ENCODE measurements at places on chromosomes 12 and 14.

DNA sequence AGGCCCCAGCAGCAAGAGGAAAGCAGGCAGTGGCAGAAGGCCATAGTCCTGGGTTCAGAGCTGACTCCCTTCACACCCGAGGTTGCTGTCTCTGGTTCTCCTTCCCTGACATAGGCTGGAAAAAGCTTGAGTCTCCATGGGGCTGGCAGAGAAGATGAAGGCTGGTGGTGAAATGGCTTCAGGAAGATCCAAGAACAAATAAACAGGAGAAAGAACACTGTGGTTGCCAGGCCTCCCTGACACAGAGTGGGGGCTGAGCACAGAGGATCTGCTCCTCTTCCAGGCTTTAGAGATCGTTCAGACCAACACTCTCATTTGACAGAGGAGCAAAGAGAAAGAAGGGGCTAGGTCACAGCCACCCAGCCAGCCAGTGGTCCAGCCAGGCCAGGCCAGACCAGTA is 14.3 kb downstream of the HDAC7 start:
- DNase-seq: no peak

GRCh38 chr14:39615352-39615751 is 183.1 kb upstream of the FBXO33 start:
- no peak for DNase-seq

DNA sequence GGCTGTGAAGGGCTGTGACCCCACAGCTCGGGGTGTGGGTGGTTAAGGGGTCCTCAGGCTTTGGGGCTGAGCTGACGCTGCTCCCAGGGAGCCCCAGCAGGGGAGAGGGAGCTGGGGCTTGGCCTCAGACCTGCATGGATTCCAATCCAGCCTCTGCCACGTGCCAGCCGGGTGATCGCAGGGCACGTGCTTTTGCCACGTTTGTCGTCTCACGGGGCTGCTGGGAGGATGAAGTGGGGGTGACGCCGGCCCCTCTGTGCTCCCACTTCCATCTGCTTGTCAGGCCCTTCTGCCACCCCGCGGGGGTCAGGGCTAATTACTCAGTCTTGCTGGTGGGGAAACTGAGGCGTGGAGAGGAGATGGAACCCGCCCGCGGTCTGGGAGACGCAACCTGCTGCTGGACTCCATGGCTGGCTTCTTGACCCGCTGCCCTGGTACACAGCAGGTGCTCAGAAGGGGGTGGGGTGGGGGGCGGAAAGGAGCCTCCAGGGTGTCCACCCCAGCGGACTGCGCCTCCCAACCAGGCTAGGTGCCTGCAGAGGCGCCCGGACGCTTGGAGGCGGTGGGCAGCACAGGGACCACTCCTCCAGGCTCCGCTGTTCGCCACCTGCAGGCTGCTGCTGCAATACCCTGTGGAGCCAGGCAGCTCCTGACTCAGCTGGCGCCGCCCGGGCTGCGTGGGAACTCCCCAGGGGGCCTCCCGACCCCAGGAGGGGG is 36.4 kb upstream of the PRIMA1 start:
- no peak for DNase-seq

- no peak for DNase-seq
Observed at GRCh38 chr14:81276073-81277069, 55.6 kb upstream of the GTF2A1 start.

GRCh38 chr14:89232265-89233070 is 184.6 kb downstream of the FOXN3 start:
- DNase-seq: no peak

DNA sequence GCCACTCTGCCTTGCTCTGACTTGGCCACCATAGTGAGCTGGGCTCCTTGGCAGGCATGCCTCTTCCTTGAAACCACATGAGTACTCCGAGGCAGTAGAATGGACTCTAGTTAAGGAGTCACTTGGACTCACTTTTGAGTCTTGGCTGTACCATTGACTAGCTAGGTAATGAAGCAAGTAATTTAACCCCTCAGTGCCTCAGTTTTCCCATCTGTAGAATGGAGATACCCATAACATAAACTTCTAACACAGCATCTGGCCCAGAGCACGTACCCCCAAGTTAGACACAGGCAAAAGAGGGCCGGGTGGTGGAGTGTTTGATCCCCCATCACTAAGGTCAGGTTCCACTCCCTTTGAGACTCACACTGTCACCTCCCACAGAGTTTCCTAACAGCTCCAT is 8.3 kb downstream of the KRT77 start:
- no peak for DNase-seq

DNA sequence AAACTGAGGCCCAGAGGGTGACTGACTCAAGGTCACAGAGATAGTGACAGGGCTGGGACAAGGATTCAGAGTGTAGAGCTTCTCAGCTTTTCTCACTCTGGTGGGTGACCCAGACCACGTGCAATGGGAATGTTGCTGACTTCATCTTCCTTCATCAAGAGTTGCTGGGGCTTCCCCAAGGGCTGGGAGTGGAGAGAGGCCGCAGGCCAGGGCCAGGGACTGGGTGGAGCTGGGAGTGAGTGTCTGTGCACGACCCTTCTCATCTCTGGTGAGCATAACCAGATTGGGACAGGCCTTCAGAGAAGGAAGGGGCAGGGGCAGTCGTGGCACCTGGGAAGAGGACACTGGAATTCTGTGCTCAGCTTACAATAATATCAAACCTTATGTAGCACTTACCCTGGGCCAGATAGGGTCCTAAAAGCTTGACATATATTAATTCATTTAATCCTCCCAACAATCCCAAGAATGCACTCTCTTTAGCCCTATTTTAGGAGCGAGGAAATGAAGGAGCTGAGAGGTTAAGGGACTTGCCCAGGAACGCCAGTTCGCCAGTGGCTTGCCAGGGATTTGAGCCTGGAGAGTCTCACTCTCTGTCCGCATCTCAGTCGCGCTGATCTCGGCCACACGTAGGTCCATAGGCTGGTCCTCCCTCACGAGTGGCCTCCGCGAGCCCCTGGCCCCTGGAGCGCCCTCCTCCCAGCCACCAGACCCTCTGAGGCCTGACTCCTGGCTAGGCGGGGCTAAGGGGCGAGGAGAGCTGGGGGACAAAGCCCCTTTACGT is 15.8 kb downstream of the KRT18 start:
- no peak for DNase-seq

GRCh38 chr14:68361231-68361630 is 431.6 kb downstream of the ZFP36L1 start:
- no peak for DNase-seq

- DNase-seq: no peak
Observed at GRCh38 chr12:81461163-81461562, 298.0 kb downstream of the PPFIA2 start.

- DNase-seq: no peak
Observed at GRCh38 chr14:31029016-31029970, 3.1 kb upstream of the STRN3 start.

- no peak for DNase-seq
Observed at GRCh38 chr12:57835366-57836288, 10.9 kb downstream of the CTDSP2 start.

DNA sequence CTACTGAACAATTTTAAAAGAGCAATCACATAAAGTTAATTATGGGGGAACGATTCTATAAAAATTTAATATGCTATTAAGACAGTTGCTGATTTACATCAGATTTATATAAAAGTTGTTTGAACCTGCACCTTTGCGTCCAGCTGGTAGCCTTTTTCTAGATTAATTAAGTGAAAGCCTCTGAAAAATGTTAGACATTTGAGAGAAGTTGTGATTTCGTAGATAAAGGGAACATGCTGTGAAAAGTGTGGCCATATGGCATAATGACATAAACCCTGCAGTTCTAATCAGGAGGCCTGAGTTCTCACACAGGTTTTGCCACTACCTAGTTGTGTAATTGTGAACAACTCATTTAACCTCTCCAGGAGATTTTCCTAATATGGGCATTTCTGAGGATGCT is 187.2 kb downstream of the TMTC2 start:
- DNase-seq: no peak

DNA sequence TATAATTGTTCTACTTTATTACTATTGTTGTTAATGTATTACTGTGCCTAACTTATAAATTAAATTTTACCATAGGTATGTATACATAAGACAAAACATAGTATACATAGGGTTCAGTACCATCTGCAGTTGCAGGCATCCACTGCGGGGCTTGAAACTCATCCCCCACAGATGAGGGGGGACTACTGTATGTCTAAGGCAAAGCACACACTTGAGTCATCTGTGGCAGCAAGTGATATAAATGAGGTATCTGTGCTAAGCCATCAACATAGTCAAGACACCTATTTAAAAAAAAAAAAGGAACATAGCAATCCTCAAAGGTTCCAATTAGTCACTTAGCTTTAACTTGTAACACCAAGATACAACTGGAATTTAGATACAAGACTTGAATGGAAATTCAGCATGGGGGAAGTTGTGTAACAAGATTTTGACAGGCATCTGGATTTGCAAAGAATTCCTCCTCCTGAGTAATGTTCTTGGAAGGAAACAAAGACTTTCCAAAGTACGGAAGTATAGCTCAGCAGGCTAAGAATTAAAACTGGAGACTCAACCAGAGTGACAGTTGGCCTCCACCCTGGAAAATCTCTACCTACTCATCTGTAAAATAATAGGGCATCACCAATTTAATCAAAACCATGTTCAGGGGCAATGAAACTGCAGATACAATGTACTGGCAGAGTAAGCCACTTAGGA is 14.9 kb downstream of the DCAF5 start:
- DNase-seq: no peak

DNA sequence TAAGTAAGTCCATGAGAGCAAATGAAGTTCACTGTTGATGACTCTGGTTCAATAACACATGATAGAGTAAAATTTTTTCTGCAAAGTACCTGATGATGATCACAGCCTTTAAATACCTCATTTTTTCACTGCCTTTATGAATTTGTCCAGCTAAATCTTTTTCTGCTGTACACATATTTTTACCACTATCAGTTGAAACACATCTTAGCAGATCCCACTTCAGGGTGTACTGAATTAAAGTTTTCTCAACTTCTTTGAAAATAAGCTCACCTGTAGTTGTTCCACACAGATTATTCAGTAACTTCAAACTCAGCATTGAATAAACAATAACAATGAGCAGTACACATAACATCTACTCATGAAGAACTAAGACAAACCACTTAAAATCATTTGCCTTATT is 385.9 kb downstream of the NELL2 start:
- DNase-seq: no peak

DNA sequence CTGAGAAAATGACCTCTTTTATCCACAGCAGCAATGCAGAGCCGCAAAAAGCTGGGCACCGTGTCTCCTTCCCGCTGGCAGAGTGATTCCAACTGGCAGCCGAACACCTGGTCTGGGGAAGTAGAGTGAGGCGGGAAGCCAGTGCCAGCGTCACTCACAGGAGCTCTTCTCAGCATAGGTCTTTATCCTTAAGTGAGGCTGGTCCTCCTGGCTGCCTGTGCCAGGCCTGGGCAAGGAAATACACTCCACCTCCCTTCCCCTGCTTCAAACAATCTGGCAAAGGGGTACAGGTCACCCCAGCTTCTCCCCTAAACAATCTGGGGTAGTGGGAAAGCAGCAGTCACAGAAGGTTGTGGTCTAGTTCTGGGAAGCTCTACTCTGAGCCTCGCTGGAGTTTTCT is 4.8 kb downstream of the ARHGAP9 start:
- peak; percentile 36 for DNase-seq

GRCh38 chr12:88247241-88247643 is 105.1 kb downstream of the TMTC3 start:
- DNase-seq: no peak

GRCh38 chr14:74213907-74214803 is 25.1 kb upstream of the VSX2 start:
- peak; percentile 56 for DNase-seq

DNA sequence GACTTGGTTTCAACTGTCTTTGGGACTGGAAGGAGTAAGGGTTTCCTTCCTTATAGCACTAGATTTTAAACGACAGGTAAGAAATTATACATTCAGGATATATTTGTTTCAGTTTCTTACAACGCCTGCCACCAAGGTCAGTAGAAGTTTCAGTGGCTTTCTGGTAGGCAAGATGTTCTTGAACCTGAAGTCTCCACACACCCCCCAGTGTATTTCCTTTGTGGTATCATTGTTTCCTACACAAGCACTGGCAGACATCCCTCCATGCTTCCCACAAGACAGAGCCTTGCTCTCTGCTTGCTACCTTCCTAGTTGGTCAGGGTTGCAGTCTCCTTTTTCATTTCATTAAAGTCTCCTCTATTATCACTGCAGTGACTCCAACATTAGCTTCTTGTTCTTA is 283.1 kb downstream of the FLRT2 start:
- no peak for DNase-seq

Data from NCI-H1105 treated with DMSO at 0.1 percent for 48 hours (cell line).